Left ventricle myocardium inferior (tissue), 1 donor: ENCODE measurements at places on chromosomes 6 and 20. TPM values are rescaled to one million over a fixed set of nuclear protein-coding genes. Genes with fewer than 3 reads are reported as not detected.
A peak's percentile ranks its signal among the peaks of the same experiment; 100 is the strongest.

DNA sequence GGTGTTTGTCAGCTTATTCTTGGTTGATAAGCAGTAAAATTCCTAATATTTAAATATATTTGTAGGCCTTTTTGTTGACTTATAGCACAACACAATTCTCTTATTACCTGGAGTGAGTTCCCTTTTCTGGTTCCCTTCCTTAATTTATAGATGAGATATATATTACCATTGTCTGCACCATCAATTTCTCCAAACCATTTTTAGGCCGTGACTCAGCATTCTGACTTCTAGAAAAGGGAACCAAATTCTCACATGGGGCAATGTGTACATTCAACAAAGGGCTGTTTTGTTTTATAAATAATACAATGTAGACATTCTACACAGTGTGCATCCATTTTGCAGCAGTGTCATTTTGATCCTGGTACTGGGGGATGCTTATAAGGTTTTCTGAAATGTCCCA is 52.8 kb downstream of the NCOA7 start:
- DNase-seq, result no peak

- DNase-seq, result no peak
Observed at GRCh38 chr20:51480507-51481270, 61.8 kb downstream of the NFATC2 start.

GRCh38 chr6:134624781-134625180 is 306.9 kb upstream of the SGK1 start:
- DNase-seq, result no peak

The MLN gene
- not detected for total RNA-seq

GRCh38 chr6:143614235-143614634 is 63.5 kb upstream of the PHACTR2 start:
- no peak for DNase-seq

The SRMS gene
- not detected for total RNA-seq

The TCP1 gene
- total RNA-seq, result 136 TPM

GRCh38 chr20:23374441-23374840 is 12.5 kb downstream of the GZF1 start:
- no peak for DNase-seq

- DNase-seq, result no peak
Observed at GRCh38 chr6:28809947-28810658, 113.7 kb downstream of the TRIM27 start.

DNA sequence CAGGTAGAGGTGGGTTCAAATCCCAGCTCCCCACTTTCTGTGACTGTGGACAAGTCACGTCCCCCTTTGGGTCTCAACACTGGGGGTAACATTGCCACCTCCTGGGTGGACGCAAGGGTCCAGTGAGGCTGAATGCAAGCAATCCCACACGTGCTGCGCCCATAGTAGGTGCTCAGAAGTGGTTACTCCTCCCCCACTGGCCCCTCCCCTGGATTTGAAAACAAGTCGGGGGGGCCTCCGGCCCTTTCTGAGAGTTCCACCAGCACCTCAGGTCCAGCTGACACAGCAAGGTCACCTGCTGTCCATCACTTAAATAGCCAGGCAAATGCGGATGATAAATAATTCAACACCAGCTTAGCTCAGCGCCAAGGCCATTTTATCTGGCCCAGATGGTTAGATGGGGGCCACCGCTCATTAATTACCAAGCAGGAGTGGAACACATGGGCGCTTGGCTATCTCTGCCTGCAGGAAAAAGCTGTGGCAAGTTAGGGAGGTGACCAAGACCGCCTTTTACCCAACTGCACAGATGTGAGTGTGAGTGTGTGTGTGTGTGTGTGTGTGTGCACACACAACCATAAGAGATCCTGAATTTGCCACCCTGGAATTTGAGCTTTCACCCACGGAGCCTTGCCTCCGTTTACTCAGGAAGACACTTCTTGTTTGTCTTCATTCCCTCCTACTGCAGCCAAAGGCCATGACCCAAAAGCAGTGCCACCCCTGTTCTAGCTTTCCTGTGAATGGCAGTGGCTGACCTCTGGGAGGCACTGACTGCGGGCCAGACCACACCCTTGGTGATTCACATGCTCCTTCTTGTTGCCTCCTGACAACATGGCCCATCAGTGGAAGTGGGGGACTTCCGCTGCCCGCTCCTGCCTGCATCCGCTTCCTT is 34.7 kb upstream of the KCNB1 start:
- DNase-seq, result no peak

DNA sequence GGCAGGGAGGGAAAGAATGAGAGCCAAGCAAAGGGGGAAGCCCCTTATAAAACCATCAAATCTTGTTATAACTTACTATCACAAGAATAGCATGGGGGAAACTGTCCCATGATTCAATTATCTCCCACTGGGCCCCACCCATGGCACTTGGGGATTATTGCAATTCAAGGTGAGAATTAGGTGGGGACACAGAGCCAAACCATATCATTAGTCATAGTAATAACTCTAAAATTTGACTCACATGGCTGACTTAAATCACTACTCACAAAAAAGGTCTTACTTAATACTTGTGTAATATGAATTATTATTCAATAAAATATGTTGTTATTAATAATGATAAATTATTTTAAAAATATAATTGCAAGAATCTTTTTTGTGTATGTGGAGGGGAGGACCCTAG is 178.1 kb upstream of the TCF21 start:
- no peak for DNase-seq

DNA sequence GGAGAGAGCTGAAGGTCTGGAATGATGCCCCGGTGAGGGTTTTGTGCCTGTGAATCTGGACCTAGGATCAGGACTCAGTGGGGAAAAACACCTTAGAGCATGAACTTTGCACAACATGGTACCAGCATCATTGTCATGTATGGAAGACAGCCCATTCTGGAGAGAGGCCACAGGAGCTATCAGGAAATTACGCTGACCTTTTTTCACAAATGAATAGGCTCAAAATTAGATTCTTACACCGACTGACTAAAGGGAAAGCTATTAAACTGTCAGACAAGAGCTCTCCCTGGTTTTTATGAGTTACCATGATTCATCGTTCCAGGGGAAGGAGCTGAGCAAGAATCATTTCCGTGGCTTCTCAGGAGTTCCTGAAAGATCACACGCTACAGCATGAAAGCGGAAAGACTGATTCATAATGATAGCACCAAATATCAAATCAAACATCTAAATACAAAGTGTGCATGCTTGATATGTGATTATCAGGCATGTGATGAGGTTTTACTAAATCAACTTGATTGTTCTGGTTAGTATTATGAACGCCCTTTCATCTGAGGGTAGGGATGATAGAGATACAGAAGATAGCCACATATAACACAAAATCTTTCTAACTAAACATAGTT is 224.9 kb upstream of the SMLR1 start:
- no peak for DNase-seq

The DIDO1 gene
- 37.0 TPM for total RNA-seq

The CFAP61 gene
- 54.8 TPM for total RNA-seq

The TMEM217 gene
- total RNA-seq, result 0.80 TPM

DNA sequence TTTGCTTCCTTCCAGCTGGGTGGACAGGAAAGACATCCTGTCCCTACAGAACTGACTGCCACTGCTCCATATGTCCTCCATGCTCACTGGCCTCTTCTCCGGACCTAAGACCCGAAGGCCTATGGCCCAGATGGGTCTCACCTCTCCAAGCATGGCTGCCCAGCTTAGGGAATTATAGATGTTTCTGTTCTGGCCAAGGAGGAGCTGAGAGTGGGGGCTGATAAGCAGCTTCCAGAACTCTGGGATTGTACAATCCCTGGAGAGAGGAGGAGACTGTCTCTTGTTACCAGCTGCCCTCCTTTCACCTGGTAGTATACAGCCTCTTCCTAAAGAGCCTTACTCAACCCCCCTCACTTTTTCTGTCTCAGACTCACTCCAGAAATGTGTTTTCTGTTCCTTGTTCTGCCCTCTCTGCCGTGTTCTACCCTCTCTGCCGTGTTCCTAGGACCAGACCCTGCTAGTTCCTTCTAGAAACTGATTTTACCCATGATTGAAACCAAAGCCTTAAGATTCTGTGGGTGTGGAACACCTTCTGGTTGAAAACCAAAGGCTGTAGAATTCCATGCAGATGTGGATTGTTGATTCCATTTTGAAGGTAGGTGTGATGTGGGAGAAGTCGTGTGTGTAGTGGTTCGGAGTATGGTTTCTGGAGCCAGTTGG is 28.7 kb downstream of the ANKS1A start:
- no peak for DNase-seq

GRCh38 chr6:88920774-88921733 is 42.4 kb downstream of the RNGTT start:
- DNase-seq, result no peak

The MUC22 gene
- total RNA-seq, result 0.08 TPM

- DNase-seq, result no peak
Observed at GRCh38 chr20:33679758-33680485, 5.7 kb upstream of the NECAB3 start.

The COX7A2 gene
- 1,008 TPM for total RNA-seq

The HDGFL1 gene
- total RNA-seq, result not detected

The NHLRC1 gene
- 1.1 TPM for total RNA-seq

The MATN4 gene
- total RNA-seq, result not detected

DNA sequence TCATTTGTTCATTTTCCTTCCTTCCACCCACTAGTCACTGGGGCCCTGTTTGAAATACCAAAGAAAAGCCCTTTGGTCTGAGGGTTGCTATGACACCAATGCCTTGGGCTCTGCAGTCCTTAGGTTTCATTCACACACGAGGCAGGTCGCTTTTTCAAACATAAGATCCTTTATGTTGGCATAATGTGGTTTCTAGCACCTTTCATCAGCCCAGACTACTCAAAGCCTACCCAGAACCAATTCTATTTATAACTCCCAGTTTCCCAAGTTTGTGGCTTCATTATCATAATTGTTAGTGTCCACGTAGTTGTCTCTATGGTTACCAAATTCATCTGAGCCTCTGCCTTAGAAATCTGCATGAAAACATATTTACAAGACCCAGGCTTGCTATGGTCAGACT is 6.6 kb upstream of the TP53RK start:
- no peak for DNase-seq

- DNase-seq, result no peak
Observed at GRCh38 chr6:113884011-113884410, 26.9 kb downstream of the MARCKS start.

GRCh38 chr6:159044899-159045727 is at the start of gene TAGAP:
Gene TAGAP, minus strand, starts transcription at chr6:159044991. Its CDS starts 845 bp downstream, at chr6:159044146.
- DNase-seq, result peak; percentile 52

The PCMTD2 gene
- 62.9 TPM for total RNA-seq

DNA sequence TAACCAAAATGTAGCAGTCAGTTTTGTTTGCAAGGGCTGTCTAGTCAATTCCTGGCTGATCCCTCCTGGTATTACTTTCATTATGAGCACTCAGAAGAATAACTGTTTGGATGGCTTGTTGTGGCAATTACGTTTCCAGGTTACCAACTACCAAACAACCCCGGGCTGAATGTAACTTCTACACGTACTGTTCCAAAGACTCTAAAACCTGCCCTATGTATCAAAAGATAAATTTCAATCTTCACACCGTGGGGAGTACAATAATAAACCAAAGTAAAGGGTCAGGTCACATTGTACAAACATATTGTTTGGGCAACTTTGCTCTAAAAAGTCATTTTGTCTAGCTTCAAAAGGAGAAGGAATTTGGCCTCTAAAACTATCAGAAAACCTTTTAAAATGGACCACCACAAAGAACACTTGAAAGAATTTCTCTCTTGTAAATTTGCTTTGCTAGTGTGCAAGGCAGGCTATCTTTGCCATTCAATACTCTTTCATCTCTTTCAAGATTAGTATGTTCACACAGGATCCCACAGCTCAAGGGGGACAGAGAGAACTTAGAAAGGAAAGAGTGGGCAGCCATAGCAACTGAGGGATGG is 27.6 kb downstream of the DCDC2 start:
- no peak for DNase-seq

- no peak for DNase-seq
Observed at GRCh38 chr6:27016689-27017088, 230.8 kb upstream of the PRSS16 start.

The RGS17 gene
- 0.16 TPM for total RNA-seq

DNA sequence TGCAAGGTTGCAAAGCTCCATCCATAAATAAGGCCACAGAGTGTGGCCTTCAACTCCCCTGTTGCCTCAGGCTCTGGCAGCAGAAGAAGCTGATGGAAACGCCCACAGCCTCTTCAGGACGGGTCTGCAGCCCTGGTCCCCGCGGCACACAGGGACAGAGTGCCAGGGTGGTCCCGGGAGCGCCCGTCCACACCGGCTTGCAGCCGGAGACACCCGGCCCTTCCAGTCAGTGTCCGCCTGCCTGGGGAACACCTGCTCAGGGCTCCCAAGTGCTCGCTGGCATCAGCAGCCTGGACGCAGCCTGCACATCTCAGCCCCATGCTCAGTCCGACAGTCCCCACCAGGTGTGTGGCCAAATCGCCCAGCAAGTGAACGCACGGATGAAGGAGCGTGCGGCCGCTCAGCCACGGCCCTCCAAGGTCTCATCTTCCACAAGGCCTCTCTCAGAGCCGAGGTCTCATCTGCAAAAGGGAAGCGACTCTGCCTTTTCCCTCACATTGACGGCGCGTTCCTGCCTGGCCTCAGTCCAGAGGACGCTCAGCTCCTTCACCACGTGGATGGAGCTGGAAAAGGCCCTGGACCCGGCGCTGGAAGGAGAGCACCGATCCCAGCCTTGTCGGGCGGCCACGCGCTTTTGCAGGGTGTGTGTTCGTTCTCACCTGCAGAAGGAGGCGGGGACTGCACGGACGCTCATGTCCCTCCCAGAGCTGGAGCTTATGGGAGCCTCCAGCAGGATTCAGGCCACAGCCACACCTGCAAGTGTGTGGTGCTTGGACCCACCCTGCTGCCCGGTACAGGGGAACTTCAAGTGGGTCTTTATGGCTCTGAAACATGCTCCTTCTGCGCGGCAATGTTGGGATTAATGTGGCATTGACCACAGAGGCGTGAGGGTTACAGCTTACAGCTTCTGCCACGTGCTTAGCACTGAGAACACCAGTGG is 180.4 kb downstream of the DLL1 start:
- peak; percentile 7 for DNase-seq

The SENP6 gene
- total RNA-seq, result 54.2 TPM

DNA sequence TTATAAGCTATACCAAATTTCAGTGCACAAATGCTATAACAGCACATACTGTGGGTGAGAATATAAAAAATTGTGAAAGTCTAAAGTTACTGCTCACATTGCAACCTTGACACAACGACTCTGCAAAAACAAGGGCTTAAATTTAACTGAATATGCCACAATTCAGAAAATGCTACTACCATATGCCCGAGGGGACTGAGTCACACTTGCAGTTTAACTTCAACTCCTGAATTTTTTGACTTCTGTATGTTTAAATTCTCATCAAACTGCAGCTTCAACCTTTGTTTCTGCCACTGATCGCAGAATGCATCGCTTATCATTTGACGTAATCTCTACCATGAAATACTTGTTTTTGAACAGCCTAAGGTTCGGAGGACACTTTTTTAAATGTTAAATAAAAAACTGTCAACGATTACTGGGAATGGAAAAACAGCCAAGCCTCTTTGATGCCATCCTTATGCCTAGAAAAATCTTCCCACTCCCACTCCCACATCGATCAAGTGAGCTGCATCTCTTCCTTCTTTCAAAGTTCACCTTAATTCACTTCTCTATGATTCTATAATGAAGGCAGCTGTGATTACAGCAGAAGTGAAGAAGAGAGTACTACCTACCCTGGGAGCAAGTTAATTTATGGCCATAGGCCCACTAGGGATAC is 136.5 kb downstream of the ATXN1 start:
- DNase-seq, result no peak

The PTCRA gene
- total RNA-seq, result not detected
